ENCODE measurements at places on chromosomes 4 and X.

DNA sequence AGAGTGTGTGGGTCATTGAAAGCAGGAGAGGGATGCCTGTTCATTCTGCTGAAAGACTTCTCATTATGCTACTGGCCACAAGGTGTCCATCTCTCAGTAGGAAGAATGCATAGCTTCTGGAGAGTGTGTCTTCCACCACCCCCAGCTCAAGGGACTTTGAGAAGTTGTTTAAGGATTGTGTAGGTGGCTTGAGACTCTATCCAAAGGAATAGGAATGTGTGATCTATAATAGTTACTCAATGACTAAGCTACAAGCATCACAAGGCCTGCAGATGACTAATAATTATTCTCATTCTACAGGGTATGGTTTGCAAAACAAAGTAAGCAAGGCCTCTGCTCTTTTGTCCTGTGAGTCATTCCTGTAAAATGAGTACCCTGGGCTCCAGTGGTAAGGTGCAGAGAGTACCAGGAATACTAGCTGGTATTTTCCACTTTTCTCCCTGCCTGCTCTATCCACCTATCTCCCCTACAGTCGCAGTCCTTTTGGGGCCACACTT lies 279.8 kb upstream of the BOD1L1 start:
- DNase-seq = no peak

DNA sequence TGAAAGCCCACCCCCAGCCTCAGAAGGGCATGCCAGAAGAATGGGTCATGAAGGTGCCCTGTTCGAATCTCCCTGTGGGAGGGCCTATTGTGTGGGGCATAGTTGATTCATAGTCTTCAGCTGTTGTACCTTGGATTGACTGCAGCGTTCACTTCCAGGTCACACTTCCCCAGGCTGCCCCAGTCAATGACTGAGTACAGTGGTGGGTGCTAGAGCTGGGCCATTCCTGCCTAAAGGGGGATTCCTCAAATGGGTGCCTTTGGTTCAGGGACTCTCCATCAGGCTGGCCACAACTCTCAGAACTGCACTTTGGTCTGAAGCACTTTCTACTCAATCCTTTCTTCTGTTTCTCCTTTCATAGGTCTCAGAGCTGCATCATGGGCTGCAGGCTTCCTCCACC lies 35.0 kb upstream of the RASGEF1B start:
- no peak for DNase-seq

DNA sequence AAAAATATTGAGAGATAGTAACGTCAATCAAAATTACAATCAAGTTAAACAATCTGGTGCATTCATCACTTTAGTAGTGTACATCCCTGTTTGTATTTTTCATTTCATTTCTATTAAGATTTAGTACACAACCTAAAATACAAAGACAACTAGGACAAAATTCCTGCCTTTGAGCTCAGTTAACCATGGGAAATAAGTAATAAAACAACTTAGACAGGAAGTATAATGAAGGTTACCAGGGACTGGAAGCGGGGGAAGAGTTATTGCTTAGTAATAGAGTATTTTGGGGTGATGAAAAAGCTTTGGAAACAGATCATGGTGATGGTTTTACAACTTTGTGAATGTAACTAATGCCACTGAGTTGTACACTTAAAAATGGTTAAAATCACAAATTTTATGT lies 25.6 kb upstream of the ATXN3L start:
- no peak for DNase-seq

DNA sequence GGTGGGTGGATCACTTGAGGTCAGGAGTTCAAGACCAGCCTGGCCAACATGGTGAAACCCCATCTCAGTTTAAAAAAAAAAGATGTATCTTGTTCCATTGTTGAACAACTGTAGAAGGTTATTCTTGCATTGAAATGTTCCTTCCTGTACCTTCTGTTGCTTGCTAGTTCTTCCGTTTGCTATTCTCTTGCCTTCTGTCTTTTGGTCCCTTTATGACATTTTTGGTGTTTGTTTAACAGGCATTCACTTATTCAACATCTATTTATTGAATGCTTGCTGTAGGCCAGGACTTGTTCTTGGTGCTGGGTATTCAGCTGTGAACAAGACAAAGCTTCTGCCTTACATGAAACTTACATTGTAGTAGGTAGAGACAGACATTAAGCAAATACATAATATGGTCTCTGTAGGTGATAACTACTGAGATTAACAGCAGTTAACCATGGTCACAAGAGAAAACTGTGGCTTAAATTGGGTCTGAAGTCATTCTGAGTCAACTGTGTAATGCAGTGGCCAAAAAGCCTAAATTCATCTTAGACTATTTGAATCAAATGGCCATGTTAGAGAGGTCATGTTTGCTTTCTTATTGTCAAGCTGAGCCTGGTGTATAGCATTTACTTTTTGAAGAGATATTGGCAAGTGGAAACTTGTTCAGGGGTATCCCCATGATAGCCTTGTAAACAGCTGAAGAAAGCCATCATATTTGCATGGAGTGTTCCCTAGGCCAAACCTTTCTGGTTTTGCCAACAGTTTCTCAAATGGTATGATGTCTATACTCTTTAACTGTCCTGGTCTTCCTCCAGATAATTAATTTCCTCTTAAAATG lies 35.6 kb downstream of the GAB1 start:
- DNase-seq = no peak

GRCh38 chrX:37677765-37678164 lies 7.8 kb upstream of the XK start:
- DNase-seq = no peak

GRCh38 chr4:137307806-137308205 lies 224.5 kb downstream of the PCDH18 start:
- DNase-seq = no peak

DNA sequence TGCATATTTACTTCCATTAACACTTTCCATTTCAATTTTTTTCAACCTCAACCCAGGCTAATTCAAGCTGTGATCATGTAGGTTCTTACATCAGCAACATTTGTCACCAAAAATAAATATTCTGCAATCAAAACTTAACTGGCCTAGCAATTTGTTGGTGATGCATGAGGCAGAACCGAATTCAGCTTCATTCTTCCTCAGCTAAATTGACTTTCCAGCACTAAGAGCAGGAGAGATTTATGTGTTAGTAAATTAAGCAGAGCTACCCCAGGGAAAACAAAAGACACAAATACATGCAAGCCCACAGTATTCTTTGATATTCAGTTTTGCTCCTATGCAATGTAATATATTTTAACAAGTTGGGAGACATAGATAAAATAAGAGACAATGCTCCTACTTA lies 208.7 kb upstream of the NDST3 start:
- DNase-seq = no peak

GRCh38 chrX:151938172-151938571 lies 25.5 kb downstream of the MAGEA4 start:
- no peak for DNase-seq

- no peak for DNase-seq
Measured at GRCh38 chr4:129358571-129358970, 262.6 kb downstream of the C4orf33 start.

All from activated naive CD8-positive, alpha-beta T cell treated with anti-CD3 and anti-CD28 coated beads, Interleukin-2, amount 10 ng/mL, durations not matched to agents 7 days and 5 days (primary cell).